ENCODE measurements at places on chromosomes 5 and 9.

DNA sequence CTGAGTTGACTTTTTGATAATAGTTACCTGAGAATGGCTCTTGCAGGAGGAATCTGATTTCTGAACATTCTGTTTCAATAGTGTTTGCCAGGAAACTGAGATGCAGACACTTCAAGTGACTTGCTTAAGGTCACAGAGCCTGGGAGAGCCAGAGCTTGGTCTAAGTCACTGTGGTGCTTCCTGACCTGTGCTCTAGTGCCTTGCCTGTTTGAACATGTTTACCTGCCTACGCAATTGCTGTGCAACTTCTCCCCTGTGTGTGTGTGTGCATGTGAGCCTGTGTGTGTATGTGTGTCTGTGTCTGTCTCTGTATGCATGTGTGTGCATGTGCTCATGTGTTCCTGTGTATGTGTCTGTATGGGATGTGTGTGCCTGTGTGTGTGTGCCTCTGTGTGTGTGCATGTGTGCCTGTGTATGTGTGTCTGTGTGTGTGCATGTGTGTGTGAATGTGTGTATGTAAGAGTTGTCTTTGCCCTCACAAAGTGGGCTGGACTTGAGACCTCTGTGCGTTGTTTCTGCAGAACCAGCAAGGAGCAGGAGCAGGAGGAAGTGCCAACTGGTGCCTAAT lies 185.8 kb downstream of the GADD45G start:
- H3K4me1 ChIP-seq = no peaks in the 10 kb centered on the region
- no peaks in the 10 kb centered on the region for H3K27me3 ChIP-seq
- no peak overlapping the region for H3K4me3 ChIP-seq
- DNase-seq = no peak
- H3K27ac ChIP-seq = no peak overlapping the region
- H3K36me3 ChIP-seq = no peaks in the 10 kb centered on the region

DNA sequence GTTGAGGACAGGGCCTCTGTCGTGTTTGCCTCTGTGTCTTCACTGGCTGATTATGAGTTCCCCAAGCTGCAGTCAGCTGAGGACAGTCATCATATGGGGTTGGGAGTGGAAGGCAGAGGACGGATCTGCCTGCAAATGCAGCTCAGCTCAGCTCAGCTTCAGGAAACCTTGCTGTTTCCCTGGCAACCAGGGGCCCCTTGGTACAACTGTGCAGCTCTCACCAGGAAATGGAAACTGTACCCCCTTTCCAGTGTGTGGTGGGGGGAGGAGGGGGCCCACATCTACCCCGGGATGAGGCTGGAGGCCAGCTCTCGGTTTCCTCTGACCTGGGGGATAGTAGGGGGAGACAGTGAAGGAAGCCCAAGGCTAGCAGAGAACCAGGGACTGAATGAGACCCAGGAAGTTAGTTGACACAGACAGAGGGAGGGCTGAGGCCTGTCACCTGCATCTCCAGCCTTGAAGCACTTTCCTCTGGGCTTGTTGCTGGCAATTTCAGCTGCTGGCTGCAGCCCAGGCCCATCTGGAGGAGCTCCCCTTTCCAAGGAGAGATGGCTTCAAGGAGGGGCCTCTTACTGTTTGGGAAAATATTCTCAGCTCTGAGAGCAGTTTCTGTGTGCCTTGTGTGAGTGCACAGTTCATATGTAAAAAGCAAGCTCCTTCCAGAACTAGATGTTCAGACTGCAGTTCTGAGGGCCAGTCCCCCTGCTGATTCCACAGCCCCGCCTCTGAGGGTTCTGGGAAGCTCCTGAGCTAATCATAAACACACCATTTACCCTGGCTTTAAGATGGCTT lies 6.9 kb downstream of the ANXA6 start:
- peaks cover 32% of the 10 kb centered on the region for H3K4me1 ChIP-seq
- peaks cover 35% of the 10 kb centered on the region for H3K36me3 ChIP-seq
- H3K27ac ChIP-seq = peak overlapping the region; percentile 34
- DNase-seq = peak; percentile 47
- no peak overlapping the region for H3K4me3 ChIP-seq

- no peaks in the 10 kb centered on the region for H3K27me3 ChIP-seq
- peaks cover 22% of the 10 kb centered on the region for H3K36me3 ChIP-seq
- no peak overlapping the region for H3K4me3 ChIP-seq
- H3K4me1 ChIP-seq = peaks cover 9% of the 10 kb centered on the region
- DNase-seq = no peak
- no peak overlapping the region for H3K27ac ChIP-seq
These were observed 55.0 kb downstream of the PUM3 start for GRCh38 chr9:2788919-2789318.

DNA sequence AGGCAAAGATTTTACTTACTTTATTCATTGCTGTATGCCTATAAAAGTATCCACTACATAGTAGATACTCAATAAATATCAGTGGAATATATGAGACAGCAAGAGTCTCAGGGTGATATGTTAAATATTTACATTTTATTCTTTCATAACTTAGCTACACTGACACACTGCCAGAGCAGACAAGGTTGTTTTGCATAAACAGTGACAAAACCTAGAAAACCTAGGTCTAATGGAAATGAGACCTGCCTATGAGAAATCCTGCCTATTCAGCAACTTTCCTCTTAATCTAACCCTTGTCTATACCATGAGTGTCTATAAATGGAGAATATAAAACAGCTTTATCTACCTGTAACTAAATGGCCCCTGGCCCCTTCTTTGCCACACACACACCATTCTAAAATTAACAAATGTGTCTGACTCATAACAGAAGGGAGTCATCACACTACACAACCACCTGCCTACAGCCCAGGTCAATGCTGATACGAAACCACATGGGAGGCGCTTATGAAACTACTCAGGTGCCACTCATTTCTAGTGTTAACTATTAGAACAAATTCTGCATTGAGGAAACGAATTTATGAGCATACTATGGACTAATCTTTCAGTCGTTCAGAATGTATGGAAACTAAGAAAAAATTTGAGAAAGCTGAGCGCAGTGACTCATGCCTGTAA lies 60.3 kb downstream of the UBAP2 start:
- peak; percentile 43 for DNase-seq
- peaks cover 28% of the 10 kb centered on the region for H3K36me3 ChIP-seq
- H3K27ac ChIP-seq = no peak overlapping the region
- no peak overlapping the region for H3K4me3 ChIP-seq
- H3K27me3 ChIP-seq = no peaks in the 10 kb centered on the region

DNA sequence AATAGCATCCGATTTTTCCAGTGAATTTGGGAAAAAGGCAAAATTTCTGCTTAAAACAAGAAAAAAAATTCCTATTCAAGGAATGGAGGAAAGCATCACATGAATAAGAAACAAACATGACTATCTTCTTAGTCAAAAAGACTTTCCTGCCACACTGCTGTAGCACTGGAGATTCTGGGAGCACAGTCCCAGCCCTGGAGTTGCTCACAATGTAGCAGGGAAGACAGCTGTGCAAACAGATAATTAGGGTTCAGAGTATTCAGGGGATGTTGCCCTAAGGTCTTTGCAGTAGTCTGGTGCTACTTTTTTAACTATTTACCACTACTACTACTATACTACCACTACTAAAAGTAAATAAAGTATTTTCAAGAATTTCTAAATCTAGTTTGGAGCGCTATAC lies 86.5 kb downstream of the BNC2 start:
- no peak for DNase-seq
- peaks cover 1% of the 10 kb centered on the region for H3K36me3 ChIP-seq
- H3K4me3 ChIP-seq = no peak overlapping the region
- H3K4me1 ChIP-seq = peaks cover 6% of the 10 kb centered on the region
- H3K27me3 ChIP-seq = no peaks in the 10 kb centered on the region
- no peak overlapping the region for H3K27ac ChIP-seq

- peaks cover 41% of the 10 kb centered on the region for H3K4me1 ChIP-seq
- H3K4me3 ChIP-seq = peak overlapping the region; percentile 72
These were observed 124.4 kb downstream of the C9orf50 start for GRCh38 chr9:129496473-129497004.

- DNase-seq = peak; percentile 5
- H3K27me3 ChIP-seq = no peaks in the 10 kb centered on the region
- 0 out of 2 replicates have a peak, but pooled peaks cover 2% of the 10 kb centered on the region for H3K4me1 ChIP-seq
- no peak overlapping the region for H3K27ac ChIP-seq
- H3K36me3 ChIP-seq = no peaks in the 10 kb centered on the region
These were observed 910 bp upstream of the GARNL3 start for GRCh38 chr9:127263664-127264063.

DNA sequence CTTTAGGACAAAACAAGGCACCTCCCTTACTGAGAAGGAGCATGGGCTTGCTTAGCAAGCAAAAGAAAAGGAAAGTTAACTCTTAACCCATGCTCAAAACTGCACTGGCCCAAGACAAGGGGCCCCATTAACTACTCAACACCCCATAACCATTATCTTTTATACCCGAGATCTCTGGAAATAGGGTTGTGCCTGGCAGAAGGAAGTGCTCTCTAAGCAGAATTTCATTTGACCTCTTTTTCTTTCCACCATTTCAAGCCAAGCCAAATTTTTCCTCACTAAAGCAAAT lies 167.2 kb downstream of the RASEF start:
- H3K4me3 ChIP-seq = no peak overlapping the region
- H3K27ac ChIP-seq = no peak overlapping the region
- no peaks in the 10 kb centered on the region for H3K27me3 ChIP-seq

- H3K36me3 ChIP-seq = peaks cover 35% of the 10 kb centered on the region
- no peaks in the 10 kb centered on the region for H3K27me3 ChIP-seq
- H3K4me1 ChIP-seq = no peaks in the 10 kb centered on the region
- no peak overlapping the region for H3K4me3 ChIP-seq
- DNase-seq = no peak
- no peak overlapping the region for H3K27ac ChIP-seq
These were observed 9.3 kb downstream of the PAIP1 start for GRCh38 chr5:43547532-43547931.

- peaks cover 15% of the 10 kb centered on the region for H3K4me1 ChIP-seq
- H3K27me3 ChIP-seq = no peaks in the 10 kb centered on the region
- peak; percentile 87 for DNase-seq
- peaks cover 38% of the 10 kb centered on the region for H3K36me3 ChIP-seq
- no peak overlapping the region for H3K4me3 ChIP-seq
- H3K27ac ChIP-seq = 0 out of 2 replicates have a peak overlapping the region, but pooled peaks have one; percentile 6
These were observed 53.6 kb downstream of the GPR107 start for GRCh38 chr9:130107234-130107861.

- no peaks in the 10 kb centered on the region for H3K36me3 ChIP-seq
- DNase-seq = peak; percentile 56
- H3K27me3 ChIP-seq = no peaks in the 10 kb centered on the region
- H3K4me1 ChIP-seq = peaks cover 8% of the 10 kb centered on the region
These were observed at the start of gene RANBP3L for GRCh38 chr5:36301858-36302603. RANBP3L (minus strand) TSS chr5:36301902; CDS start chr5:36301416, 486 bp downstream.

GRCh38 chr5:20213803-20214202 lies 225.8 kb upstream of the CDH18 start:
- no peak for DNase-seq
- no peaks in the 10 kb centered on the region for H3K4me1 ChIP-seq
- H3K4me3 ChIP-seq = no peak overlapping the region
- H3K27me3 ChIP-seq = no peaks in the 10 kb centered on the region
- H3K27ac ChIP-seq = no peak overlapping the region

- no peak for DNase-seq
- H3K36me3 ChIP-seq = no peaks in the 10 kb centered on the region
- no peaks in the 10 kb centered on the region for H3K4me1 ChIP-seq
- no peak overlapping the region for H3K4me3 ChIP-seq
- H3K27me3 ChIP-seq = no peaks in the 10 kb centered on the region
These were observed 327.2 kb downstream of the DEPDC1B start for GRCh38 chr5:60372786-60373185.

GRCh38 chr5:5370059-5370774 lies 52.3 kb upstream of the ICE1 start:
- no peak overlapping the region for H3K4me3 ChIP-seq
- H3K27ac ChIP-seq = no peak overlapping the region
- no peaks in the 10 kb centered on the region for H3K27me3 ChIP-seq

All from IMR-90 (cell line).